ENCODE measurements at places on chromosomes 6 and 20.

- no peak for DNase-seq
Measured at GRCh38 chr6:135114355-135115145, 59.9 kb upstream of the HBS1L start.

GRCh38 chr6:88492824-88493223 is 326.7 kb upstream of the CNR1 start:
- peak; percentile 19 for DNase-seq

DNA sequence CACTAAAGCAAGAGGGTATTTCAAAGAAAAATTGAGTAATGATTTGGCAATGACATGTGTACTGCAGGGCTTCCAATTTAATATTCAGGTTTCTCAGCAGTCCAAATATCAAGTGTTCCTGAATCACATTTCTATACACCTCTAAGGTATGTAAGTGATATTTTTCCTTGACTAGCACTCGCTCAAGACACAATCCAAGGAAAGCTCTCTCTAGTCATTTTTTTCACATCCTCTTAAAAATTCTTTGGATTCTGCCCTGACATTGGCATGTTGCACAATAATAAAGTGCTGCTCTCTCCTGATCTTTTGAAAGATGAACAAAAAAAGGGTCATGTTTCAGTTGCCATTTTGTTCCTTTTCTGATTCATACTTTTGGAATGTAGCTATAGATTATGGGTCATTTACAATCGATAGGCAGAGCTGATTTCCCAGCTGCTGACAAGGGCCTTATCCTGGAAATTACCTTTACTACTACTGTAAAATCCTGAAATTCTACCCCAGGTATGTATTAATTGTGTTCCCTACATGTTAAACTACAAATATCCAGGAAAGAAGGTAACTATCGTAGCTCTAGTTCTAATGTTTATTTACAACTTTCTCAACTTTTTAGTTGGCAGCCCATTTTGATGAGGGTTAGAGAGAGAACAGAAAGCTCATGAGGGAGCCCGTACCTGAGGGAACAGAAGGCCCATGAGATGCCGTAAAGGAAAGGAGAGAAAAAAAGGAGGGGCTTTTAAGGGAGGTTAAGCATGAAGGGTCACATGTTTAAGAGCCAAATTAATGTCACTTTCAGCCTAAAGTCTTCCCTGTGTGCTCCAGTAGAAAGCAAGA is 22.2 kb upstream of the ADGRG6 start:
- DNase-seq, result no peak

GRCh38 chr6:40022867-40023266 is 88.6 kb upstream of the MOCS1 start:
- no peak for DNase-seq

- DNase-seq, result peak; percentile 29
Measured at GRCh38 chr6:137432054-137432611, 62.1 kb downstream of the OLIG3 start.

DNA sequence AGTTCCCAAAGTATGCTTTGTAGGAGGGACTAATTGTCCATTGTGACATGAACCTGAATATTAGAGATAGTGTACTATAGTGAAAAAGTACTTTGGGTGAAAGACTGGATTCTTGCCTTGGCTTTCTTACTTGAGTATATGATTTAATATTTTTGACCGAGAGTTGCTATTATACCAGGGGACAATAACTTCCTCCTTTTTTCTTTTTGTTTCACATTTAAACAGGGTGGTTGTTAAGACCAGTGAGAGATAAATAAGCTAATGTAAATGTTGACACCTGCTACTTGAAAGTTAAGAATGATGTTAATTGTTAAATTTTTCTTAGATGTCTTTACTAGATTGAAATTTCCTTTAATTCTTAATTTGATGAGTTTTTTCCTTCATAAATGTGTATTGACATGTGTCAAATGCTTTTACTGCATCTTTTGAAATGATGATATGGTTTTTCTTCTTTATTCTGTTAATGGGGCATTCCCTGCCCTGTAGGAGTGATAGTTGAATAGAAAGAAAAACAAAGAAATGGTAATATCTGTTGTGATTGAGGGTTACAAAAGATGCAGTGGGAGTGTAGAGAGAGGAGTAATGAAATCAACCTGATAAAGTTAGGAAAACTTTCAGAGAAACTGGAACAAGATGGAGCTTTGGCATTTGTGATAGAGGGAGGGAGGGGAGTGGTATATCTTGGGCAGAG is 48.4 kb downstream of the ZFAND3 start:
- DNase-seq, result no peak
